Effector memory CD8-positive, alpha-beta T cell (primary cell): ENCODE measurements at places on chromosomes 5 and 9.
A peak's percentile ranks its signal among the peaks of the same experiment; 100 is the strongest.

DNA sequence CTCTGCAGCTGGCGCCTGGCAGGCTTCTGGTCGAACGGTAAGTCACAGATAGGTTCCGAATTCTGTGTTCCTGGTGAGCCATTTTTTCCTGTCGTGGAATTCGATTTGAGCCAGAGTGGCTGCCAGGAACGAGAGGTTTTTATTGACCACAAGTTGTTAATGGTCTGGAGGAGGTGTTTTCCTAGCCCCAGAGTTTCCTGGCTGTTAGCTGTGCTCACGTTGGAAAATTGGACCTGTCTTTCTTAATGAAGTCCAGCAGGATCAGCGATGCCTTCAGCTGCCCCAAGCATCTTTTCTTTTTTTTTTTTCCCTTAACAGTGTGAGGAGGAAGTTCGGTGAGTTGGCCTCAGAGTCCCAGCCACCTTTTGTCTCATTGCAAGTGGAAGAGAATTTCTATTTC, 62.9 kb downstream of the COL5A1 start:
- no peak for DNase-seq

DNA sequence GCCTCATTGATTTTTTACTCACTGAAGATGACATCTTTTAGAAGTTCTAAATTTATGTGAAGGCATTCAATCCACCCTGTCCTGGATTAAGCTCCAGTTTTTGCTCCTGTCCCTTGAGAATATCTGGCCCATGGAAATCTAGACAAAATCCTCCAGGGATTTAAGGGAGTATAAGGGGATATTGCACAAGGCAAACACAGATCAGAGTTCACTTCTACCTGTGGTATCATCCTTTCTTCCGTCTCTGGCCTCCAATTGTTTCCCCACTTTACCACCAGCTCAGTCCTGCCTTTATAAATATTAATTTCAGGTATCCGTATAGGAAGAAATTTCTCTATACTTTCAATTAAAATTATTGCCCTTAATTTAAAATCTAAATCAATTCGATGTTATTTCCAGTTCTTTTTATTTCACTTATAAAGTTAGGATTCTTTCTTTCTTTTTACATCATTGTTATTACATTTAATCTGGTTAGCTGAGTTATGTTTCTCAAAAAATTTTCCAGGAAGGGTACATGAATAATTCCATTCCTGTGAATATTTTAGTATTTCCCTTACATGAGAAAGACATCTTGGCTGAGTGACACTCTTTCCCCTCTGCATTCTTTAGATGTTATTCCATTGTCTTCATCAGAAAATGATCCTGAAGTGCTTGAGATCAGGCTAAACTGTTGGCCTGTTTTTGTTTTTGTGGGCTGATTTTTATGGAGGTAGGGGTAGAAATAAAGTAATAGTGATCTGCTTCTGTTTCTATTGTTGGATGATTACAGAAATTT, 194.3 kb upstream of the MAP3K1 start:
- no peak for DNase-seq

- no peak for DNase-seq
Measured at GRCh38 chr5:135641734-135642487, 63.1 kb upstream of the CXCL14 start.

DNA sequence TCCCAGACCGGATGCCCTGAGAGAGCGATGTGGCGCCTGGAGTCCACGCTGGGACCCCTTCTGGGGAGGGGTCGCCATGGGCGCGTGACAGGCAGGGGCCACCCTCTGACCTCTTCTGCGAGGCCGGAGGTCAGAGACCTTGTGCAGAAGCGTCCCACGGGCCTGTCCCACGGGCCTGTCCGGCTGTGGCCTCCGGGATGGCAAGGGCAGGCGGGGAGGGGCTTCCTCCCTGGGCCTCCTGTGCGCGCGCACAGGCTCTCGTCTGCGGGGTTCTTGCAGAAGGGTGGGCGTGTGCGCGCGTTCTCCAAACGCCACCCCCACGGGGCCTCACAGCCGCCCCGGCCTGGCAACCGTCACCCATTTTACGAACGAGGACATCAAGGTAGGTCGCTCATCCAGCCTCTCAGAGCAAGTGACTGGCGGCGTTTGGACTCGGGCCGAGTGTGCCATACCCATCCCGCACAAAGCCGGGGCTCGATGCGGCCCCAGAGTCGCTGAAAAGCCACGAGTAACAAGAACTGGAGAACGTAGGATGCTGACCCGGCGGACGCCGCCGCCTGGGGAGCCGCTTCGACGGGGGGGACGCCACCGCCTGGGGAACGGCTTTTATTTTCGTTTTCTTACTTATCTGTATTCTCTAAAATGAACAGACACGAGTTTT, 897 bp downstream of the AHRR start:
- no peak for DNase-seq

GRCh38 chr9:76373173-76373783, 20.9 kb downstream of the RFK start:
- DNase-seq = no peak

GRCh38 chr9:69380301-69380700, 55.3 kb downstream of the ENTREP1 start:
- no peak for DNase-seq

GRCh38 chr5:10632110-10632761, 68.4 kb downstream of the ANKRD33B start:
- peak; percentile 5 for DNase-seq

- DNase-seq = no peak
Measured at GRCh38 chr5:157502143-157502647, 42.2 kb downstream of the NIPAL4 start.

DNA sequence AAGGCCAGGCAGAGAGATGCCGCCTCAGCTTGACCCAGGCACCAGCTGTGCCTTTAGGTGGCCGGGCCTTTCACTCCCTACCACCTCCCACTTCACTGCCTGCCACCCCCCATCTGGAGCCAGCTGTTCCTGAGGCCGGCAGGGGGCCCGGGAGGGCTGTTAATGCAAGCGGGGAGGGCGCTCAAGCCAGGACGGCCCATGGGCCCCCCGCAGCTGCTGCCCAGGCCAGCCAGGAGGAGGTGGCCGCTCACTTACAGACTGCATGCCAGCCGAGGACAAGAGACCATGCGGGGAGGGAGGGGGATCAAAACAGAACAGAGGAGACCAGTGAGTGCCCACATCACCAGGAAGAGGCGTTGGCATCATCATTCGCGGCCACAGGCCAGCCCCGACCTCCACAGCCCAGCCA, 4.5 kb downstream of the ABCA2 start:
- DNase-seq = no peak

DNA sequence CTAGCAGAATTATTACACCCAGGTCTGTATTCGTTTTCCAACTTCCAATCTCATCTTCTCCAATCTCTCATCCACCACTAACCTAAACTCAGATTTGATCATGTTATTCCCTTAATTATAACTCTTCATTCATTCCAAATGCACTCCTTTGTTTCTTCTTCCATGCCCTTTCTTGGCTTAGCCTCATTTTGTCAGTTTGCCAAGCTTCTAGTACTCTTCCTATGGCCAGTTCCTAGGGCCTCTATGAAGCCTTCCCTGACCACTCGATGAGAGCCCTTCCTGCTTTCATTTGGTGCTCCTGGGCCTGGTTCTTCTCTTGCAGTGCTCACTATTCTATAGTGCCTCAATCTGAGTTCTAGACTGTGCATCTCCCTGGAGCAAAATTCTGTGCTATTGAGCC, 5.8 kb downstream of the FAM219A start:
- DNase-seq = no peak

- DNase-seq = peak; percentile 33
Measured at GRCh38 chr5:1666812-1667588, 132.6 kb downstream of the MRPL36 start.

DNA sequence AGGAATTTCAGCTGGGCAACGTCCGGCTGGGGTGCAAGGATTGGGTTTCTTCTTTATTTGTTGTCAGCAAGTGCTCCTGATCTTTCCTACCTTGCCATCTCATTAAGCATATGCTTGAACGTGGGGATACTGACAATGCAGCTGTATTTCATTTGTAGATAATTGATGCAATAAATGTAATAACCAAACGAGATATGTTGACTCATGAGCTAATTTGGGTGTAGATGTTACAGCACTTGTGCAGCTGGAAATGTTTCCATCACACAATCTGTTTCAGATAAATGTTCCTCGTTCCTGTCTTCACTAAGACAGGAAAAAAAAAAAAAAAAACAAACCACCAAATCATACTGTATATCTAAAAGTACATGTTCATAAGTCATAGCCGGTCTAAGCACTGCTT, 123.8 kb downstream of the DMRT2 start:
- DNase-seq = no peak

DNA sequence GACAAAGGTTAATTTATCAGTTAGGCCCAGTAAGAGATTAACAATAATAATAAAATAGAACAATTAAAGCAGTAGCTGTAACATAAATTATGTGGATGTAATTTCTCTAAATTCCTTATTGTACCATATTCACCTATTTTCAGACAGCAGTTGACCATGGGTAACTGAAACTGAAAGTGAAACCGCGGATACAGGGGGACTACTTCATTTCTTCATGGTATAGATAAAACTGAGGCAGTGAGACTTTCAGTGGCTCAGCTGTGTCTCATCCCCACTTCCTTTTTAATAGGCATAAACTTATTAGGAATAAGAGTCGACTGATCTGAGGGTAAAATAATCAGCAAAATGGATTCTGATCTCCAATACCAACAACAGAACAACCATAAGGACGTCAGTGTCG, 174.0 kb upstream of the WWC1 start:
- no peak for DNase-seq

- no peak for DNase-seq
Measured at GRCh38 chr5:133709209-133709725, 96.9 kb upstream of the FSTL4 start.

- DNase-seq = no peak
Measured at GRCh38 chr9:95296761-95297160, 20.7 kb downstream of the FANCC start.

GRCh38 chr5:79859588-79859987, 131.5 kb downstream of the MTX3 start:
- no peak for DNase-seq

DNA sequence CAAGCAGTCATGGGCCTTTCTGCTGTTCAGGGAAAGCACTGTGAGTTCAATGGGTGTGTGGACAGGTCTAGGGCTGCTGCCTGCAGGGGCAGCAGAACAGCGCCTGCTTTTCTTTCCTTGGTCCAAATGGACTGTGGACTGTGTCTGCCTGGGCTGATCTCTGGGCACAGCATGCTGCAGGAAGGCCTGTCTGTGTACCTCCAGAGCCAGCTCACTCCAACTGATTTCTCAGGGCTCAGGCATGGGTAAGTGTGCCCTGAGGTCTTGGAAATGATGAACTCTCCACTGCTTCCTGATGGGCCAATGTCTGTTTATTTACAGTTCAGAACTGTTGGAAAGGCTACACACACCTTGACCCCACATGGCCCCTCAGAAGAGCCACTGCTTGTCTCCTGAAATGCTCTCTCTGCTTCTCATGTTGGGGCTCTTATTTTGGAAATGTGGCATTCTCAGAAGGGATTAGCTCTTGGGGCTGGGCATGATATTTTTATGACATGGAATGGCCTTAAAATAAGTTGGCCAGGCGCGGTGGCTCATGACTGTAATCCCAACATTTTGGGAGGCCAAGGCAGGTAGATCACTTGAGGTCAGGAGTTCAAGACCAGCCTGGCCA, 27.0 kb downstream of the SLC22A4 start:
- no peak for DNase-seq

DNA sequence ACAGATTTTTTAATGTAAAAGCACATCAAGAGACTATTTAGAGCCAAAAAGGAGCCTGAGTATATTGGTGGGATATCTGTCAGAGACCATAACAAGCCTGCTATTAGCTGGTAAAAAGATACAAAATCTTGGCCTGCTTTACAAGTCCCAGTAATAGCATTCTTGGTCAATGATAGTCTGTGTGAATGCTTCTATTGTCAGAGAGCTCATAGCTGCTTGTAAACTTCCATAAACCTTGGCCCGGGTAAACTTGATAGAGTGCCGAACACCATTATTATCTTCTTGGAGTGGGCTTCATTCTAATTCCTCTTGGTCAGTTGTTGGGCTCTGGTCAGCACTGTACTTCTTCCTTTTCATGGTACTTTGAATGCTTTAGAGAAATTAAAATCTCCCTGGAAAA, 64.0 kb downstream of the UBAP1 start:
- no peak for DNase-seq

GRCh38 chr5:139407517-139407916, 3.6 kb upstream of the SPATA24 start:
- no peak for DNase-seq

GRCh38 chr9:8419596-8420275, 620.2 kb upstream of the DMAC1 start:
- DNase-seq = no peak

DNA sequence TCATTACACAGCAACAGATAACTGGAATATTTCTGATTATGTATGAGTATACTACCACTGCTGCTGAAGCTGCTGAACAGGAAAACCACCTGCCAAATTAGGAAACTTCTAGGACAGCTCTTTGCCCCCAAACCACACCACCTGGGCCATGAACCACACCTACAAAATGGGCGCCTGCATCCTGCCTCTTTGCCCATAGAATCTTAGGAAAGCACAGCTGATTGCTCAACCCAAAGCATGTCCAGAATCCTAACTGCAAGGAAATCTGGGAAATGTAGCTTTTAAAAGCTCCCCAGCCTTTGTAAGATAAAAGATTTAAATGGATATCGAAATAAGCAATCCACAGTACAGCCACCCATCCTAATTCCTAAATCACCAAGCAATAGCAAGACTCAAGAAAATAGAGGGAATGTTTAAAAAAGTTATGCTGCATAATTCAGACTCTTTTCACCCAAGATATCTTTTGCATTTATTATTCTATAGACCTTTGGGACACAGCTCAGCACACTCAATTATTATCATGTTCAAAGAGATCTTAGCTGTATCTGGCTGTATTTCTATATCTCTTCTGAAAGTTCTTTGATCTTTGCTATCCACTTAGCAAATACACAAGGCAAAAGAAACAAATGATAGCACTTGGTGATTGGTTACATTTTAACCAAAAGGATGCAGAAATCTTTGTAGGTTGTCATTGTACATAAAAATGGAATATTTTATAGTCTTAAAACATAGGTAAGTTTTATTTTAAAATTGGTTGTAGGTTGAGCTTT, 6.8 kb upstream of the C9orf152 start:
- DNase-seq = no peak

GRCh38 chr5:113617191-113617796, 103.8 kb downstream of the YTHDC2 start:
- DNase-seq = no peak
